ENCODE measurements at places on chromosomes 4 and X. TPM values are rescaled to one million over a fixed set of nuclear protein-coding genes. Genes with fewer than 3 reads are reported as not detected.

MAGEE2 gene
- not detected for total RNA-seq

WNK3 gene
- 1.6 TPM for total RNA-seq

FRMD7 gene
- total RNA-seq: not detected

WDR13 gene
- total RNA-seq: 106 TPM

DMRTC1 gene
- total RNA-seq: not detected

GRCh38 chr4:88244816-88245579 lies 39.4 kb downstream of the PPM1K start:
- DNase-seq: no peak

- no peak for DNase-seq
These were observed 9.2 kb upstream of the BGN start for GRCh38 chrX:153485396-153486080.

- DNase-seq: no peak
These were observed 2.4 kb upstream of the CFAP299 start for GRCh38 chr4:80333121-80333520.

DNA sequence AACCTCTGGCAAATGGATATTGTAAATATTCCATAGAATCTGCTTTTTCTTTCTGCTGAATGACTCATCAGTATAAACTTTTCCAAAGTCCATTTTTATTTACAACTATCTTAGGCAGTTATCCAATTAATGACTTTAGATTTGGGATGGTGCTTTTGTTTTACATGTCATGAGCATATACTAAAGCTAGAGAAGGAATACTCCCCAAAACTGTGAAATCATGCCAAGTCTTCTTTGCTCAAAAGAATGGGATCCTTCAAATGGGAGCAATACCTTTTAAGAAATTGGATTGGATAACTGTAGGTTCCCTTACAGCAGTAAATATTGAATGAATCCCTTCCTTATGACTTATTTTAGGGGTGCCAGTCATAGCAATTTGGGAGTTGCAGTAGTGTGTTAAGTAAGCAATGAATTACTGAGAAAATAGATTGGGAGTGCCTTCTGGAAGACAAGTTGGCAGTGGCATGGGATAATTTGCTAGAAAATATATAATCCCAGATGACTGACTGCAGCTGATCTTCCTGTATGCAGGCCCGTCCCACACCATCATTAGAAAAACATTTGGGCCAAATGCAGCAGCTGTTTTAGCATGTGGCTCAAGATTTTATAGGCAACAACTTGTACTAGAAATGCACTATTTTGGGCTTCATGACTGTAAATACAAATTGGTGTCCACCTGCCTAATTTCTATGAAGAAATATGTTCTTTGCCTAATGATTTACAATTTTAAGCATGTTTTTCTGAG lies 2.8 kb downstream of the TMPRSS11D start:
- DNase-seq: no peak

DNA sequence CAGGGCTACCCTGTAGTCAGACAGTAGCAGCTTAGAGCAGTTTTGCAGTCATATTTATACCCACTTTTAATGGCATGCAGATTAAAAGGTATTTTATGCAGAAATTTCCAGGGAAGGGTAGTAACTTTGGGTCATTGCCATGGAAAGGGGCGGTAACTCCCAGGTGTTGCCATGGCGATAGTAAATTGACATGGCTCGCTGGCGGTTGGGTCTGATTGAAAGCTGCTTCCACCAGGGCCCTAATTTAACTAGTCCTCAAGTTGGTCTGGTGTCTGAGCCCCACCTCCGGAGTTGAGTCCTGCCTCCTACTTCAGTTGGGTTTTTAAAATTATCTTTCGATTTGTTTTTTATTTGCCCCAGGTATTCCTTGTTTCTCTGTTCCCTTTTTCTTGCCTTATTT lies 70.1 kb downstream of the NAA11 start:
- no peak for DNase-seq

DNA sequence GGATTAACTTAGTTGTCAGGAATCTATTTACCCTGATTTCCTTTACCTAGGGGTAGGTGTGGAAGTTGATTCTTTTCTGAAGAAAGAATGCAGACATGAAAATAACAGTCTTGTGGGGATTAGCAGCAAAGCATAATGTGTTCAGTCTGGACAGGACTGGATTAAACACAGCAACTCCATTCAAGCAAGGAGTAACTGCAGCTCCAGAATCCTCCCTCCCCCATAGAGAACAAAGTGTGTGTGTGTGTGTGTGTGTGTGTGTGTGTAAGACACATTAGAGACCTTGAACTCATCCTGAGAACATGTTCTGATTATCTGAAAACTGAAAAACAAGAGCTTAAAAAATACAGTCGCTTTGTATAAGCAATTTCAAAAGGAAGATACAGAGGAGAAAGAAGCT lies 9.3 kb downstream of the C4orf54 start:
- no peak for DNase-seq

DNA sequence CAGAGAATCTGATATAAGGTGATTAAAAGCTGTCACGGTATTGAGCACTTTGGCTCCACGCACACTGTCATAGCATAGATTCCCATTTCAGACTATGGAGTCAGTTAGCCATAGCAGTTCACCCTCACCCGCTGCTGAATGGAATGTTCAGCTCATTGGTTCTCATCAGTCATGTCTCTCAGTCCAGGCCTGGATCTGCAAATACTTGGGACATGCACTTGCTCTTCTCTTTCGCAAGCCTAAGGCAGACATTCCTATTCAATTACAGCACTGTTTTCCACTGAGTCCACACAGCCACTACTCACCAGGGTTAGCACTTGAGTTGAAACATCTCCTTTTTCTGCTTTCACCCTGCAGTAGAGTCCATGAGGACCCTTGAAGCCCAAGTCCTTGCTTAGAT lies 30.6 kb upstream of the SCML1 start:
- DNase-seq: no peak

All from sigmoid colon (tissue), 7 donors.